Esophagus squamous epithelium (tissue), 5 donors: ENCODE measurements at places on chromosomes 12 and 14.

- DNase-seq, result no peak
These were observed 19.6 kb upstream of the TMEM106C start for GRCh38 chr12:47943623-47944340.

GRCh38 chr12:39620659-39621658 lies 1.4 kb upstream of the ABCD2 start:
- no peak for DNase-seq

DNA sequence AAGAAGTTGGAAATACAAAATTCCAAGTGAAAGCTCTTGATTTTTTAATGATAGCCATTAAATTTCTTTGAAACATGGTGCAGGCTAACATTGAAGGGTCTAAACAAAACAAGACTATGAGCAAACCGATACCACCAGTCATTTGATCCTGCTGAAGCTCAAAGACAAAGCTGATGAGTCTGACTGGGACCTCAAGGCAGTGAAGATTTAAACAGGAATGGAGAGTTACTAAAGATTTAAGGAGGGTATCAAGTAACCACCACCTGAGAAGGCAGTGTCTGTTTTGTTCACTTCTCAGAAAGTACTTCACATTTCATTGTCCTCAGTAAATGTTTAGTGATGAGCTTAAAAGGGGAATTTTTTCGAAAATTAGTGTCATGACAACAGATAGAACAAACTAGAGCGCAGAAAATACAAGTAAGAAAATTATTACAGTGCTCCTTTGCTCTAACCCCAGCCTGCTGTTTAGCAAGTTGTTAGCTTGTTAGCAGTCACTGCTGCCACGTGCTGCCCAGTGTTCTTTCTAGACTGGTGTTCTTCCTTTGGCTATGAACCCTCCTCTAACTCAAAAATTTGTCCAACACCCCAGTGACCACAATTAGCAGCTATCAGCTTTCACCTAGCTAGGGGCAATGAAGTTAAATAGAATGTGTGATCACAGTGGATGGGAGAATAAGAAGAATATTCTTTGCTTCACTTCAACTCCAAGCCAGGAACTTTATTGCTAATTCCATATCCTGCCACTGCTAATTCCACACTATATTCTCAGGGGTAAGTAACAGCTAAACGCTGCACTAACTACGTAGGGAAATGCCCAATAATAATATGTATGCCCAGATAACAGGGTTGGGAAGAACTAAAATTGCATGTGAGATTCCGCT lies 41.1 kb downstream of the YAF2 start:
- no peak for DNase-seq

- no peak for DNase-seq
These were observed 536 bp downstream of the PARPBP start for GRCh38 chr12:102120564-102120873.

GRCh38 chr12:66329941-66330340 lies 27.6 kb downstream of the HELB start:
- DNase-seq, result no peak
